Right ventricle myocardium inferior (tissue), 1 donor: ENCODE measurements at places on chromosomes 1 and 21. TPM values are rescaled to one million over a fixed set of nuclear protein-coding genes. Genes with fewer than 3 reads are reported as not detected.
A peak's percentile ranks its signal among the peaks of the same experiment; 100 is the strongest.

DNA sequence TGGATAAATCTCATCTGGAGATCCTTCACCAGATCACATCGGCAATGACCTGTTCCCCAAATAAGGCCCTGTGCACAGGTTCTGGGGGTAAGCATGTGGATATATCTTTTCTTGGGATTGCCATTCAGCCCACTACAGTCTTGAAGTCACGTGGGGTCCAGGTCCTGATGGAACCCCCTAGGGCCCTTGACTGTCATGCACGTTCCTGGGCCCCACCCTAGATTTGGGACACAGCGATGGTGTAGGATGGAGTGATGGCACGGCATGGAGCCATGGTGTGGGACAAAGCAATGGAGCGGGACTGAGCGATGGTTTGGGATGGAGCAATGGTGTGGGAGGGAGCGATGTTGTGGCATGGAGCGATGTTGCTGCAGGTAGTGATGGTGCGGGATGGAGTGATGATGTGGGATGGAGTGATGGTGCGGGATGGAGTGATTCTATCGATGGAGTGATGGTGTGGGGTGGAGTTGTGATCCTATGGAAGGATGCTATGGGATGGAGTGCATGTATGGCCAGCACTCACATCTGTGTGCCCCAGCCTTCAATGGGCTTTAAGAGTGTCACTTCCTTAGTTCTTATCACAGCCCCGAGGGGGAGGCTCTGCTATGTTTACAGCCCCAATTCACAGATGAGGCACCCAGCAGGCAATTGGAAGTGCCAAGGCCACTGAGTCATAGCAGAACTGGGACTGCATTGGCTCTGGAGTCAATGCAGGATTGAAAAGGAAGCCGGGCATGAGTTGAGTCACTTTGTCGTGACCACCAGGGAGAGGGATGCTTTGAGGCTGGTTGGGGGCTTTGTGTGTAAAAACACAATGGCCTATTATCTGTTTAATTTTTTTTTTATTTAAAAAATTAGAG lies 97.0 kb upstream of the C1orf174 start:
- no peak for DNase-seq

DNA sequence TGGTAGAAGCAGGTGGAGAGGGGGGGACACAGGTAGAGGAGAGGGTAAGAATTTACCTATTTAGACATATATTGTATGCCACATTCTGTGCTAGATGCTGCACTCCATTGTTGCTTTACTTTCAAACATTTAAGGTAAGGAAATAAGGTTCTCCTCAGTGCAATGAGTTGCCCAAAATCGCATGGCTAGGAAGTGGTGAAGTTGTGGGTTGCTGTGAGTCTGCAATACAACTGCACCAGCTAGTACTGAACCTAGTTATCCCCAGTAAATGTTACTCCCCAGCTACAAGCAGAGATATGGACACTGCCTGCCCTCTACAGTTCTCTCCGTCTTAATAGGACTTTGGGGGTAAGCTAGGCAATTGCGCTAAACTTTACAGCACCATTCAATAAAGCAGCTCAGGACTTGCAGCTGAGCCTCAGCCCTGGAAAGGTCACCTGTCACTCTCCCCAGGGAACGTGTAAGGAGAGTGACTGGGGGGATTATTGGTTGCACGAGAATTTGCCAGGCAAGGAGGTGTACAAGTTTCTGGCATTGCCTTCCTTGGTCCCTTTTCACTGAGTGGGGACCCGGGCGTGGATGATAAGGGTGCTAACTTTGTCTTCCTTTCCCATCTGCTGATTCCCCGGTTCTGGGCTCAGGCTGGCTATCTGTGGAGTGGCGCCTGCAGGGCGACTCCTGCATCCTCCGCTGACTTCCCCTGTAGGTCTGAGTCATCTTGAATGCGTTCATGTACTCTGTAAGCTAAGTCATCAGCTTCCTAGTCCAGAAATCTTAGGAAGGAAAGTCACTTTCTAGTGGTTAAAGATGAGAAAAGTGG lies 71.3 kb upstream of the CNTN2 start:
- DNase-seq = no peak

DNA sequence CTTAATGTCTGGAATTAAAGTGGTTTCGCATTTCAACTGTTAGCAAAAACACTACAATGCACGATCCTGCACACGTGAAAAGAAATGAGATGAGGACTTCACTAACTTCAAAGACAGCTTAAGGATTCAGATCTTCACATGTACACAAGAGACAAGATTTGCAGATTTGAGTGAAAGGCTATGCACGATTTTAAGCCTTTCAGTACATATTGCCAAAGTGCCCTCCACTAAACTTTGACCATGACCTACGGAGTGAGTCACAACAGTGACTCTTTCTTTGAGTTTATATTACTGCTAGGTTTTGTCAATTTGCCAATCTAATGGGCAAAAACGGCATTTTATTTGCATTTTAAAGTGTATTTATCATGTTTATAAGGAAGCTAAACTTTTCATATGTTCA lies 41.2 kb upstream of the CR1L start:
- no peak for DNase-seq

- DNase-seq = no peak
Measured at GRCh38 chr1:27752360-27752759, 20.7 kb upstream of the STX12 start.

GRCh38 chr1:172401477-172401876 lies 19.0 kb upstream of the C1orf105 start:
- no peak for DNase-seq

DNA sequence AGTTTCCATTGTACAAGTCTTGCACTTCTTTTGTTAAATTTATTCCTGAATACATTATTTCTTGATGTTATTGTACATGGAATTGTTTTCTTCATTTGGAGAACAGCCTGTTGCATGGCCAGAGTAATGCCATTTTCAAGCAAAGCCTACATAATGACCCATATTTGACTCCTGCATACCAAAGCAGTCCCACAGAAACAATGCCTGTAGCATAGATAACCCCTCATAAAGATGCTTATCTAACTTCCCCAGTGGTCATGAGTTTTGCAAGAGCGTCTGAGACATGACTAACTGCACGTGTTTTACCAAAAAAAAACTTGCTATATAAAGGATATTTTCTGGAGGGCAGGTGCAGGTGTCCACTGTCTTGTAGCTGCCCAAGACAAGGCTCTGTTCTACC lies 30.3 kb upstream of the RLF start:
- DNase-seq = no peak

- DNase-seq = no peak
Measured at GRCh38 chr1:113542221-113542701, 151.9 kb downstream of the MAGI3 start.

- DNase-seq = no peak
Measured at GRCh38 chr1:33714421-33714820, 149.5 kb upstream of the HMGB4 start.

GRCh38 chr1:40030528-40031135 lies 9.9 kb upstream of the CAP1 start:
- no peak for DNase-seq

DNA sequence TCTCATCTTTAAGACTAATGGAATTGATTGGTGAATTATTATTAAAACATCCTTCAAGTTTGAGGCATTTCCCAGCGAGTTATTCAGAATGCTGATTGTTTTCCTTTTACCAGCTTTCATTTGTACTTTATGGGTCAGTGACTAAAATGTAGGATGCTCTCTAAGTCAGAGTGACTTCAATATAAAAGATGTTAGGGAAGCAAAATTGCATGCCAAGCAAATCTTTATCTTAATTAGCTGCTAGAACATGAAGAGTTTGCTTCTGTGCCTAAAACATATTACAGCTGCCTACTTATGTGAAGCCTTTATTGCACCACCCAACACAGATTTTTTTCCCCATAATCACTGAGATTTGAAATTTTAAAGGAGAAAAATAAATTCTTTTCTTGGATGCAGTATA lies 79.8 kb upstream of the CYYR1 start:
- DNase-seq = no peak

DNA sequence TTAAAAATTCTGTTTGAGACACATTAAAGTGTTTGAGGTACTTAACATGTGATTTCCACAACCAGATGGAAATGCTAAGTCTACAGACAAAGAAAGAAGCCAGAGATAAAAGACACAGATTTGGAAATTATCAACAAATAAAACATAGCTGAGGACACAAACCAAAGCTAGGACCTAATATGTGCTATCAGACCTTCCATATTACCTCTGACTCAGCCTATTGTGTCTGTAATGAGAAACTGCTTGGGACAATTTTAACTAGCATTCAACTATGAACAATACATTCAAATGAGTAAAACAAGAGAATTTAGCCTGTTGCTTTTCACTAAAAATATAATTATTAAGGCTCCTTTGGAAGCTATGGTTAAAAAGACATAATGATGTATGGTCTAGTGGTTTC lies 54.6 kb downstream of the WNT2B start:
- no peak for DNase-seq

DNA sequence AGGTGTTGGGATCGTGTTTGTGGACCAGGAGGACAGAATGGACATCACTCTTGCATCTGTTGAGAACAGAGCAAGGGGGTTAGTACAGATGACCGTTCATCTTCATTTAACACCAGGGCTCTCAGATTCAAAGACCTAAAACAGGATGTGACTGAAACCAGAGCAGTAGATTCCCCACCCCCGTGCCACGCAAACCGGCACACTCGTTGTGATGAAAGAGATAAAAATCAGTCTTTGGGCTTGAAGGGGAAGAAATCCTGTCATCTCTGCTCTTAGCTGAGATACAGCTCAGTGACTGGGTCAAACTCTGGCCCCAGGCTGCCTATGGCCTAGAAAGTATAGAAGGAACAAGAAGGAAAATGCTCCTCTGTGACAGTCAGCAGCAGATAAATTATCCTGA lies 146.2 kb upstream of the KRTAP19-8 start:
- no peak for DNase-seq

DNA sequence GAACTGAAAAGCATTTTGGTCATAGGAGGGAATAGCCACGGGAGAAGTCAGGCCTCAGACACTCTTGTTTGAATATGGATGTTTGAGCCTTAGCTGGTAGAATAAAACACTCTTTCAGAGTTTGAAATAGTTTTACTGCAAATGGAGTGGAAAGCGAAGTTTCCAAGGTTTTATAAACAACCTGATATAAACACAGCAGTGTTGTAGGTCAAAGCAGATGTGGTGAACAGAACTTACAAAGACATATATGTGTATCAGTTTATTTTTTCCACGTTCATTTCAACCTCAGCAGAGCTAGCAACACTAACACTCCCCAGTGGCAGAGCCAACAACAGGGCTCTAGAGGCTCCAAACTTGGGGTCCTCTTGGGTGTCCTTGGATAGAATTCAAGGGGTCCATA lies 89.9 kb downstream of the WLS start:
- DNase-seq = no peak

GRCh38 chr1:208278638-208279037 lies 34.5 kb upstream of the PLXNA2 start:
- DNase-seq = no peak

DNA sequence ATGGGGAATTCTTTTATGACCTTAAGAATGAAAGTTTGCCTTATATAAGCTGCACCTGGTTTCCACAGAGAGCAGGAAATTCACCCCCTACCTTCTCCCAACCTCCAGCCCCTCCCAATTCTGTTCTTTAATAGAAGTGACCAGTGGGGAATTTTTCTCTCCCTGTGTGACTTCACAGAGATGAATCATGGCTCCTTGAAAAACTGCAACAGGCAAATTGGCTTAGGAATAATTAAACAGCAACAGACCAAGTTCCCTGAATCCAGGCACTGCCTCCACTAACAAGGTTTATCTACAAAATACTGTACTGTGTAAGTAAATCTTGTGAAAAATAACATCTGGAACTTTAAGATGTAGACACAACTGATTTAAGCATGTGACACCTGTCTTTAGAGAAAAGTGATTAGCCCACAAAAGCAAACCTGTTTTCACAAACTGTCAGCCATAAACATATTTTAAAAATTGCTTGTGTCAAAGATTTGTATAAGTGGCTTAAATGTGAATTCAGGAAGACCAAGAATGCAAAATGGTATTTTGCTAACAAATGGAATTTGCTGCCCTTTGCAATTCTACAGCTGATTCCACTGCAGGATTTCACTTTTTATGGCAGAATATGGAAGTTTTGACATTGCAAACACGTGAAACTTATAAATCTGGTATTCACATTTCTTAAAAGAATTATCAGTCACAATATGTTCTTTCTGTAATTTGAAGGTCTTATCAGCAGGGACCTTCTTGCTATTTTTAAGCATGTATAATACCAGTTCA lies 54.0 kb downstream of the ALG14 start:
- DNase-seq = no peak

- DNase-seq = no peak
Measured at GRCh38 chr1:30777060-30777903, 19.7 kb upstream of the LAPTM5 start.

DNA sequence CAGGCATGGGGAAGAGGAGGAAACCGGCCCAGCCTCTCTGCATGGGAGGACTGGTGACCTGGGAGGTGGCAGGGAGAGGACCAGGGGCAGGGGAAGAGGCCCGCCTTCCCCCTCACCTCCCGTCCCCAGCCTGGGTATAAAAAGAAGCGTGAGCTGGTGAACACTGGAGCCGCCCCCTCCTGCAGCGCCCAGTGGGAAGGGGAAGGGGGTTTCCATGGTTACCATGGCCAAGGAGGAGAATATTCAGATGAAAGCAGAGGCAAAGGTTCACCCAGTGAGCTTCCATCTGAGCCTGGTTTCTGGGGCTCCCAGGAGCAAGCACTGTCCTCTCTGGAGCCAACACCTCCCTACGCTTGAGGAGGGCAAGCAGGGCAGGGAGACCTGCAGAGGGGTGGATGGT lies 54.9 kb downstream of the ACOT7 start:
- DNase-seq = no peak

GRCh38 chr21:38806153-38806941 lies 618 bp downstream of the ETS2 start:
- DNase-seq = peak; percentile 84

DNA sequence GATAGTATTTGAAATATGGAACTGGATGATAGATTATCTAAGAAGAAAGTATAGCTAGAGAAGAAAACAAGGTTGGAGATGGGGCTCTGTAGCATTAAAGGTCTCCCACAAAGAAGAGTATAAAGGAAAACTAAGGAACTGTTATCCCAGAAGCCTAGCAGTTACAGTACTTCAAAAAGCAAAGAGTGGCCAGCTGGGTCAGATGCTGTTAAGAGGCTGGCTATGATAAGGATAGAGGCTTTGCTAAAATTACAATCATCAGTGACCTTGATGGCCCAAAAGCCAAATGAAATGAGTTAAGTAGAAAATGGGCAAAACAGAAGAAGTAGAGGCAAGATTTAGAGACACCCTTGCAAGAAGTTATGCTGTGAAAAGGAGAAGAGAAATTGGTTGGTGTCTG lies 25.1 kb upstream of the ANGPTL1 start:
- no peak for DNase-seq

DNA sequence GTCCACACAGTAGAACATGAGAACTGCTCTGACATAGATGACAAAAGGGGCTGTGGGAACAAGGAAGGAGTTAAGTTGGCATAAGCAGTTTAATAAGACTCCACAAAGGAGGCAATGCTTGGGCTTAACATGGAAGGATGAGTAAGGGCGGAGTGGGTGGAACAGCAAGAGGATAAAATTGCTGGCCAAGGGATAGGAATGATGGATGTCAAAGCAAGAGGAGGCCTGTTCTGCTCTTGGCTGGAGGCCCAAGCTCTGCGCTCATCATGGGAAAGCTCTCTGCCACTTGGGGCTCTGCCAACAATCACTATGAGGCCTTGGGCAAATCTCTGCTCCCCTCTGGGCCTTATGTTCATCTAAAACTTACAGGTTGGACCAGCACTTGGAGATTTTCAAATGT lies 98.3 kb upstream of the CAMK1G start:
- DNase-seq = no peak

GFI1 gene
- total RNA-seq = 0.08 TPM

SELL gene
- 1.1 TPM for total RNA-seq

GSTM1 gene
- not detected for total RNA-seq

MFAP2 gene
- 4.8 TPM for total RNA-seq

RPRD2 gene
- 23.6 TPM for total RNA-seq

OXCT2 gene
- 1.3 TPM for total RNA-seq
